Psoas muscle (tissue), 8 donors: ENCODE measurements at places on chromosomes 13 and 19.

- peak; percentile 72 for DNase-seq
These were observed 52.1 kb downstream of the ZNRF4 start for GRCh38 chr19:5507065-5507909.

- DNase-seq, result no peak
These were observed 13.3 kb downstream of the LSM4 start for GRCh38 chr19:18309525-18310064.

- DNase-seq, result peak; percentile 24
These were observed 5.3 kb downstream of the KANK3 start for GRCh38 chr19:8337728-8338127.

DNA sequence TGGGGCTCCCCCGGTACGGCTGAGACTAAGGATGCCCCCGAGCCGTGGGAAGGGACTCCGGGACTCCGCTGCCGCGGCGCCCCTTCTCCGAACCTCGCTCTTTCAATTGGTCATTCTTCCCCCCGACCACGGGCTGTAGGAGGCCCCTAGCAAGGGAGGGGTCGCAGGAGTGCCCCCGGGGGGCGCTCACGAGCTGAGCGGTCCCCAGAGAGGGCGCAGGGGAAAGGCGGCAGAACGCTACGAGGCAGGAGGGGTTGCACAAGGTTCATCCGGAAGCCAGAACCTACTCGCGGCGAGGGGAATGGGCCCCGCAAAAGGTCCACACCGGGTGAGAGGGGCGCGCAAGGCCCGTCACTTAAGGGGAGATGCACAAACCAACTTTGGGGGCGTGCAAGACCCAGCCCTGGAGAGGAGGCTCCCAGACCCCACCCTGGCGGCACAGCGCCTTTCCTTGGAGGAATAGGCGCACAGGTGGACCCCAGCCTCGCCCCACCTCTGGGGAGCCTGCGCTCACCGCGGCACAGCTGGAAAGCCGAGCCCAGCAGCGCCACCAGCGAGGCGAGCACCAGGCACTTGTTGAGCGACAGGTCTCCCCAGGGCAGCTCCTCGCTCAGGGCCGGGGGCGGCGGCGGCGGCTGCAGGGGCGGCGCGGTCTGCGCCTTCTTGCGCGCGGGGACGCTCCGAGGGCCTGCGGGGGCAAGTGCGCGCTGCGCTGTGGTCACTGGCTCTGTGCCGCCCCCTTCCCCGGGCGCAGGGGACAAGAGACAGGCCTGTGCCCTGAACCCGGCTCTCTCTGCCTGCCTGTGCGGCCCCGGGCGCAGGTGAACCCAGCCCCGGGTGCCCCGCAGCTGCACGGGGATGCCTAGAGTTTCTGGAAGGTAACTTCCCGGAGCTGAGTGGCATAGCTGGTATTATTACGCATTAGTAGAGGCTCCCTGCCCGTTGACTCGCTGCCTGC lies 2.8 kb downstream of the JSRP1 start:
- DNase-seq, result no peak

- no peak for DNase-seq
These were observed 98.5 kb downstream of the C1QTNF9 start for GRCh38 chr13:24407844-24408243.

DNA sequence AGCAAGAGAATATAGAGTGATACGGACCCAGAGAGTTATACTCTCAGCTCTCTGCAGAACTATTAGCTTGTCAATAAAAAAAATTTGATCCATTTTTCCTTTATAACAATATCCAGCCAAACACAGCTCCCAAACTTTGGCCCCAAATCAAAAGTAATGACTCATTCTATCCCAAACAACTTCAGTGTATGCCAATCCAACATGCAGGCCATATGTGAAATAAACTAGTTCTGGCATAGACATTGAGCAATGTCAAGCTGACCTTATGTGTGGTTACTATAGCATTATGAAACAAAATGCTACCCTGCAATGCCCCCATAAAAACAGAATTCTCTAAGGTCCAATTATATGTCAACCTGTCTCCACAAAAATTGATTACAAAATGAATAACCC lies 209.5 kb downstream of the DNAJC15 start:
- no peak for DNase-seq

- no peak for DNase-seq
These were observed 552.0 kb downstream of the RFC3 start for GRCh38 chr13:34369931-34370330.

DNA sequence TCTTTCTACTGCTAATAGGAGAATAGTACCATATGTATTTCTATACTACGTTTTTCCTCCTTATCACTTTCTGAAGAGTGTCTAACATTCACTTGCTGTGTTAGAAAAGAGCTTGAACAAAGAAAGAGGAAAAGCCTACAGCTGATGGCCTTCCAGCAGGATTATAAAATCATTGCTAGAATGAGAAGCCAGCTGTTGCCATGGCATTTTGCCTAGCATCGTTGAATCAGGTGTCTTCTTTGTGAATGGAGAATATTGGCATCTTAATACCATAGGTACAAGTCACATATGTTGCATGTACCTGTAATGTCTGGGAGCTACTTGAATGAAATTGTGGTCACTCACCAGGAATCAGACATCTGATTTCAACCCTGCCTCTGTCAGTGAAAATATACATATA lies 1174.9 kb downstream of the PCDH17 start:
- DNase-seq, result no peak

GRCh38 chr19:29965492-29965891 lies 23.5 kb downstream of the URI1 start:
- no peak for DNase-seq

DNA sequence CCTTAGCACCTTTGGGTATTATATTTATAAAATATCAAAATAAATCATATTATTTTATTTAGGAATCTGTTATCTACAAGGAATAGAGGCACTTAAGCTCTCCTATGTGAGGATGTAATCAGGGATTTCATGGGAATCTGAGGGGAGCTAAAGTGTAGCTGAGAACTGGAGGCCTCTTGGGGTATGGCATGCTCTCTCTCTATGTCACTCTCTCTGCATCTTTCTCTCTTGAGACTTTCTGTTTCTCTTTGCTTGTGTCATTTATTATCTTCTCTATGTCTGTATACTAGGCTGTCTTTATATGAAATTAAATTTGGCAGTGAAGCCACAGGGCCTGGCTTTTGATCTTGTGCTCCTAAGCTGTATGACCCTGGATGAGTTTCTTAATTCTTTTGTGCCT lies 37.7 kb upstream of the SCEL start:
- DNase-seq, result no peak

GRCh38 chr13:43264458-43264857 lies 241.1 kb downstream of the DNAJC15 start:
- DNase-seq, result no peak

DNA sequence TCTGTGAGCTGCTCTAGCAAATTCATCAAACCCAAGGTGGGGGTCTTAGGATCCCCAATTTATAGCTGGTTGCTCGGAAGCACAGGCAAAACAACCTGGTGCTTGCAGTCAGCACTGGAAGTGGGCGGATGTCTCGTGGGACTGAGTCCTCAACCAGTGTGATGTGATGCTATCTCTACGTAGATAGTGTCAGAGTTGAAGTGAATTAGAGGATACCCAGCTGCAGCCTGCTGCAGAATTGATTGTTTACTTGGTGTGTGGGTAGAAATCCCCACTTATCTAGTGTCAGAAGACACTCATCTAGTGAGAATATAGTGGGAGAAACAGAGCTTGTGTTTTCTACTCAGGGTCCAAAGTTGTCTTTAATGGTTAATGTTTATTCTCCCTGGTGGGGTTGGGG lies 63.3 kb downstream of the CBY2 start:
- DNase-seq, result no peak

- no peak for DNase-seq
These were observed 2.2 kb upstream of the PLK5 start for GRCh38 chr19:1521636-1522035.

DNA sequence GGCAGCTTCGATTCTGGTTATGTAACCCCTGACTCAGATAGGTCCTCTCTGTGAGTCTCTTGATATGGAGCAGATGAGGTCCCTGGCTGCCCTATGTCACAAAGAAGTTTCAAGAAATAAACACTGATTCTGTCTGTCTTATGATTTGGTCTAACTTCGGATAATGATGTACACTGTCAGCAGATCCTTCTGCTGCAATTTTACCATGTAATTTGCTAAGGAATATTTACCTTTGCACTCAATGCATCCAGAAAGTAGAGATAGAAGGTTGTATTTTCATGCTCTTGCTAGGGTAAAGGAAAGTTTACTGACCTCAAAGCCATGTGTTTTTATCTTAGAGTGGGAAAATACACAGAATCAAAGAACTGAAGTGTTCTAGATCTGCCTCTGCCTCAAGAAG lies 98.2 kb downstream of the KLF5 start:
- no peak for DNase-seq

DNA sequence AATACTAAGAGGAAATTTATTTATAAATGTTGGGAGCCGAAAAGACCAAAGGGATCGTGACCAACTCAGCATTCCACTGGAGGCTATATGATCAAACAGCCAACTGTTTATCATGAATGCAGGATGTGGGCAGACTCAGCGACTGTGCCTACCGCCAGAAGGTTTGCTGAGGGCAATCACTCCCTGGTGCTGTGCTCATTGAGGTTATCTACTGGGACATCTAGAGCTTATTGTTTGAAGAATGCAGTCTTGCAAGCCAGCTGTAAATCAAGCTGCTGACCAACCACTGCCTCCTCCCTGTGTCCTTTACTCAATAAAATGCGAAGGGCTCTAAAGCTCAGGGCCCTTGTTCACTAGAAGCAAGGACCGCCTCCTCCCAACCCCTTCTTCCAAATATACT lies 8.5 kb upstream of the XPO4 start:
- no peak for DNase-seq

GRCh38 chr19:30647891-30648720 lies 275.9 kb downstream of the ZNF536 start:
- no peak for DNase-seq

GRCh38 chr19:32368787-32369186 lies 23.4 kb downstream of the ZNF507 start:
- no peak for DNase-seq

DNA sequence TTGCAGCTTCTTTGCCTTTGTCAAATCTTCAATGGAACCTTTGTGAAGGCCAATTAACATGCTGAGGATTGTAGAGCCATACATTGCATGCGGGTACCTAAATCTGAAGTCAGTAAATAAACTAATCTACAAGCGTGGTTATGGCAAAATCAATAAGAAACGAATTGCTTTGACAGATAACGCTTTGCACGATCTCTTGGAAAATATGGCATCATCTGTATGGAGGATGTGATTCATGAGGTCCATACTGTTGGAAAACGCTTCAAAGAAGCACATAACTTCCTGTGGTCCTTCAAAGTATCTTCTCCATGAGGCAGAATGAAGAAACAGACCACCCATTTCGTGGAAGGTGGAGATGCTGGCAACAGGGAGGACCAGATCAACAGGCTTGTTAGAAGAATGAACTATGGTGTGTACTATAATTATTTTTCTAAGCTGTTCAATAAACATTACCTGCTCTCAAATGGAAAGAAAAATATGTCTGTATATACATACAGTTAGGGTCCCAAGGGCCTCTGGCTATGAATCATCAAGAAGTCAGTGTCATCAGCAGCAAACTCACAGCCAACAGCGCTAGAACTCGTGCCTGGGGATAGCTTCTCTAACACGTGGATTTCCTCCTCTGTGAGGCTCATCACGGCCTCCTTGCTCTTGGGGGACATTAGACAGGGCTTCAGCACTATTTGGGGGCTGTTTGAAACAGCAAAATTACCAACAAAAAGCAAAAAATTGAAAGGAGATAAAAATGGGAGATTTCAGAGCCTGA lies 2.9 kb upstream of the CD70 start:
- DNase-seq, result no peak

- peak; percentile 36 for DNase-seq
These were observed 49.8 kb downstream of the KLF2 start for GRCh38 chr19:16374436-16374835.

GRCh38 chr13:81275666-81276258 lies 934.8 kb upstream of the SPRY2 start:
- DNase-seq, result no peak

- DNase-seq, result peak; percentile 63
These were observed 10.4 kb downstream of the CLASRP start for GRCh38 chr19:45049073-45049736.

- no peak for DNase-seq
These were observed 421.4 kb downstream of the SLITRK6 start for GRCh38 chr13:85377783-85378182.

DNA sequence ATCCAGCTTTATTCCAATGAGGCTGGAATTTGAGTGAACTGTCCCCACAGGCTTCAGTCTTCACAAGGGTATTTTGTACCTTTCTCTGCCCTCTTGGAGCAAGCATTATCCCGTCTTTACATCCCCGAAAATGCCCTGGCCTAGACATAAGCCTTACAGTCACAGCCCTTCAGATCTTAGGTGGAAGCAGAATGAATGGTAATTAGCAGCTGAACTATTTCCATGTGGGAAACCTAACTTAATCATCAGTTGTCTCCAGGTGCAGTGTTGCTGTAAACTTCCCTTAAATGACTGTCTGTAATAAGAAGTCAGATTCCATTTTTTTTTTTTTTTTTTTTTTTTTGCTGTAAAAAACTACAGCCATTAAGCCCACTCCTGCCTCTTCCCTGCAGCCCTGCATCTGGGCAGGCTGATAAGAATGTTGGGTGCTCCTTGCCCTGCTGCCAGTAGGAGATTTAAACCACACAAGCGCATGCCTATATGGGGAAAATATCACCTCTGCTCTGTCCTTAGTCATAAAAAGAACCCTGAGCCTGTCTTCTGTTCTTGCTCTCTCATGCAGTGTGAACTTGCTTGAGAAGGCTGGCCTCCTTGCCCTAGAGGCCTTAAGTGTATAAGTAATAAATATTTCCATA lies 426.8 kb upstream of the SLITRK5 start:
- no peak for DNase-seq

DNA sequence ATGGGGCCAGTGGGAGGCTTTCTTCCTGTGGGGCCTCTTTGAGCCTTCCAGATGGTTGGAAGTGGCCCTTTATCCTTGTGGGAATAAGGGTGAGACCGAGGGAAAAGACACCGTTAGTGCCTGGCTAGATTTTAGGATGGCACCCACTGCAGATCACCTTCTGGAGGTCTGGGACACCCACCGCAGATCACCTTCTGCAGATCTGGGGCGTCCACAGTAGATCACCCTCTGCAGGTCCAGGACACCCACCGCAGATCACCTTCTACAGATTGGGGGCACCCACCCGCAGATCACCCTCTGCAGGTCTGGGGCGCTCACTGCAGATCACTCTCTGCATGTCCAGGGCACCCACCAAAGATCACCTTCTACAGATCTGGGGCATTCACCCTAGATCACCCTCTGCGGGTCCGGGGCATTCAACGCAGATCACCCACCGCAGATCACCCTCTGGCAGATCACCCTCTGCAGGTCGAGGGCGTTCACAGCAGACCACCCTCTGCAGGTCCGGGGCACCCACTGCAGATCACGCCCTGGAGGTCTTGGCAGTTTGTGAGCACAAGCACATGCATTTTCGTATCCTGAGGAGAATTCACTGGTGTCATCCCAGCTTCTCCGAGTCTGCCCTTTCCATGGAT lies 153.4 kb upstream of the TSHZ3 start:
- DNase-seq, result no peak

DNA sequence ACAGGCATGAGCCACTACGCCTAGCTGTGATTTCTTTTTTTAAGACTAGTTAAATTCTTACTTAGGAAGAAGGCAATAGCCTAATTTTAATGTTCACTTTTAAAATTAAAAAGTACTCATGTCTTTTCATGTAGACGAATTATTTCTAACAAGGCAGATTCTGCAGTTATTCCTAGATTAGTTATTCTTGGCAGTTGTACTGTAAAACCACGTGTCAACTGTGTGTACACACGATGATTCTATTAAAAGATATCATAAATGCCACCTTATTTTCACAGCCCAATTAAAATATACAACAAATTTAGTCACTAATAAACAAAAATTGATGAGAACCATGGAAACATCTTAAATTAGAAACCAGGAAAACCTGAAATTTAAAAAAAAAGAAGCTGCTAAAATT lies 10.6 kb upstream of the FOXO1 start:
- no peak for DNase-seq

- DNase-seq, result no peak
These were observed 2.5 kb downstream of the HSD11B1L start for GRCh38 chr19:5683177-5683886.
